ENCODE measurements at places on chromosomes 4 and X.

- no peak for DNase-seq
These were observed 22.9 kb downstream of the KCTD8 start for GRCh38 chr4:44425614-44426208.

DNA sequence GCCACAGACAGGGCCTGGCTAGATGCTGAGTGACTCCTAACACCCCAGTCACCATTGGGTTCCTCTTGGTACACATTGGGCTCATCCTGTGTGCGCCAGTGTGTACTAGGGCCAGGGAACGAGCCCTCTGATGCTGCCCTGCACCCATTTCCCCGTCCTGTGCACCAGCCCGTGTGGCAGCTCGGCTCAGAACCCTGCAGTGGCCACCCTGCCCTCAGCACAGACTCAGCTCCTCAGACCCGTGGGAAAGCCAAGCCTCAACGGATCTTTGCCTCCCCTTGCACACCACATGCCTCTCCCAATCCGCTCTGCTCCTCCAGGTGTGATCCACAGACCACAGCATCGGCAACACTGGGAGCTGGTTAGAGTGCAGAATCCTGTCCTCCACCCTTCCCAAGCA lies 38.6 kb downstream of the EVC start:
- no peak for DNase-seq

DNA sequence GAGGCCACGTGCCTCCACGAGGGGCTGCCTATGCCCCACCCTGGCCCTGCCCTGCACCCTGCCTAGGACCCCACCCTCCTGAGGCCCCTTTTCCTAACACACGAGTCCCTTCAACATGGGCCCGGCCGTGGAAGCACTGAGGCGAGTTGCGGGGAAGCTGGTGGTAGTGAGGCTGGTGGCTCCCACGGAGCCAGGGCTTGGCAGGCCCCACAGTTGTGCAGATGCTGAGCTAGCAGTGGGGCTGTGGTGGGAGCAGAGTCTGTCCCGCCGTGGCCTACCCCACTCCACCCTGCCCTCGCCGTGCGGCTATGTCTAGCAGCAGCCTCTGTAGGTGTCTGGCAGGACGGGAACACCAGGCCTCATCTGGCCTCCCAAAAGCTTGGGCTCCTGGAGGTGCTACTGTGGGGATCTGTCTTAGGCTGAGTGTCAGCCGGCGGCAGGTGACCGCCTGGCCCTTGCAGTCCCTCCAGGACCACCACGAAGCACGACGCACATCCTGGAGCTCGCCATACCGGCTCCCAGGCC lies 18.8 kb downstream of the TACC3 start:
- no peak for DNase-seq

DNA sequence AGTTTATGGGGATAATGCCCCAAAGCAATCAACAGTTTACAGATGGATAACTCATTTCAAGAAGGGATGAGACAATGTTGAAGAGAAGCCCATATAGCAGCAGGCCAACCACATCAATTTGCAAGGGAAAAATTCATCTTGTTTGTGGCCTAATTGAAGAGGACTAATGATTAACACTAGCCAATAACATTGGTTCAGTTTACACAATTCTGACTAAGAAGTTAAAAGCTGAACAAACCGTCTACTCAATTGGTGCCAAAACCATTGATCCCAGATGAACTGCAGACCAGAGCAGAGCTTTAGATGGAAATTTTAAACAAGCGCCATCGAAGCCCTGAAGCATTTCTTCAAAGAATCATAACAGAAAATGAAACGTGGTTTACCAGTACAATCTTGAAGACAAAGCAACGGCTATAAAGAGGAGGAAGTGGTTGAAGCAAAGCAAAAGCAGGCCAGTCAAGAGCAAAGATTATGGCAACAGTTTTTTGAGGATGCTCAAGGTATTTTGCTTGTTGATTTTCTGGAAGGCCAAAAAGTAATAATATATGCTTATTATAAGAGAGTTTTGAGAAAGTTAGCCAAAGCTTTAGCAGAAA lies 20.5 kb upstream of the BLTP1 start:
- no peak for DNase-seq

DNA sequence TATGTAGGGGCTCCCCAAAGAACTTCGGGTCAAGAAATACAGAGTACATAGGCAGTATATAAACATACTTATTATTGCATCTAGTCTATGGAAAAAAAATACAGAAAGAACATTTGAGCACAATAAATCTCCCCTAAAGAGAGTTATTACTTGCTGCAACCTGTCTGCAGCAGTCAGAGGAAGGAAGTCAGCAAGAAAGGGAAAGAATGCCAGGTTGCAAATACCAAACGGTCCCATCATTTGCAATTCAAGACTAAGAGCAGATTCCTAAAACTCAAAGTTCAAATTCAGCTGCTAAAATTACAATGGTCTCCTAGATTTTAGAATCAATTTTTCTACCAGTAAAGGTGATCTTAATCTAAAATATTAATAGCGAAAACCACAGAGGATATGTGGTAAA lies 236.2 kb upstream of the NUDT6 start:
- no peak for DNase-seq

Data from CD4-positive, alpha-beta T cell treated with Interleukin-4 for 1 hour (primary cell).